ENCODE measurements at places on chromosomes 11 and 22.

GRCh38 chr22:19377565-19378343 is 53.8 kb downstream of the HIRA start:
- DNase-seq = no peak

DNA sequence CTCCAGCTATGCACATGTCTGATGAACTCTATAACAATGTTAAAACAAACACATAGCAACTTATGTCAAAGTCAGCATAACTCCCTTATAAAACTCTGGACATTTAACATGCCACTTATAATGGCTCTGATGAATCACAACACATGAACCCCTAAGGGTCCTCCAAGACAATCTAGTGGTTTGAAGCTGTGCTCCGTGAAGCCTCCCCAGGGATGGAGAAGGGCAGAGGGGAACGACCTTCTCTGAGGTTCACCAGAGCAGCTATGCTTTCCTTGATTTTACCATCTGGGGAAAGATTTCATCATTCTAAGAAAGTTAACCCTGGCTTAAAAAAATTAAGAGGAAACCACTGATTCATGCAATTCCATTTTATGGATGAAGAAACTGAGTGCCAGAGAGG is 84.4 kb downstream of the MPPED2 start:
- DNase-seq = no peak

- no peak for DNase-seq
Measured at GRCh38 chr11:74720596-74721478, 10.4 kb downstream of the CHRDL2 start.

GRCh38 chr22:29074276-29074772 is 1.5 kb downstream of the KREMEN1 start:
- DNase-seq = no peak

- DNase-seq = no peak
Measured at GRCh38 chr22:39243439-39244135, 1.2 kb downstream of the PDGFB start.

DNA sequence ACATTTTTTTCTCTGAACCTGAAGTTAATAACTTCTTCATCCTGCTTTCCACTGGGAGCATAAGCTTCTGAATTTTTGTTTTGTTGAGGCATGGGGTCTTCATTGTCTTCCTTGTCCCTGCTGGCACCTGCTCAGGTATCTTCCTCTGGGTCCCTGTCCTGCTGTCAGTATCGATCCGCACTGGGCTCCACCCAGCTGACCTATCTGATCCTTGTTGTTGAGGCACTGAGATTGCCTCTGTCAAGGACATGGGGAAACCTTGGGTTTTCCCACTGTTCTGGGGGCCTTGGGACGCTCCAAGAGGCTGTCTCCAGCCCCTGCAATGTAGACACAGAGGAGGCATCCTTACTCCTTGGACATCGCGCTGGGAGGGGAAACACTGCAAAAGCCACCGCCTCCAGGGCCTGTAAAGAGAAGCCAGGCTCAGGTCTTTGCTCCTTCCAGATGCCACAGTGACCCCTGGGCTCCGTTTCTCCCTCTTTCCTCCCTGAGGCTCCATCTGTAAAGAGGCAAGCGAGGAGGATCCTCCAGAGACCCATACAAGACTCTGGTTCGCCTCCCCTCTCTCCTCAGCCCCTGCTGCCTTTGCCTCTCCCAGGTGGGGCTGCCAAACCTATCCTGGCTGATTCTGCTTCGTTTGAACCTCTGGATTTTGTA is 8.6 kb upstream of the RBFOX2 start:
- DNase-seq = no peak

GRCh38 chr11:1401656-1402221 is 12.0 kb downstream of the BRSK2 start:
- DNase-seq = peak; percentile 46

GRCh38 chr11:34487430-34487829 is 26.2 kb downstream of the ELF5 start:
- no peak for DNase-seq

DNA sequence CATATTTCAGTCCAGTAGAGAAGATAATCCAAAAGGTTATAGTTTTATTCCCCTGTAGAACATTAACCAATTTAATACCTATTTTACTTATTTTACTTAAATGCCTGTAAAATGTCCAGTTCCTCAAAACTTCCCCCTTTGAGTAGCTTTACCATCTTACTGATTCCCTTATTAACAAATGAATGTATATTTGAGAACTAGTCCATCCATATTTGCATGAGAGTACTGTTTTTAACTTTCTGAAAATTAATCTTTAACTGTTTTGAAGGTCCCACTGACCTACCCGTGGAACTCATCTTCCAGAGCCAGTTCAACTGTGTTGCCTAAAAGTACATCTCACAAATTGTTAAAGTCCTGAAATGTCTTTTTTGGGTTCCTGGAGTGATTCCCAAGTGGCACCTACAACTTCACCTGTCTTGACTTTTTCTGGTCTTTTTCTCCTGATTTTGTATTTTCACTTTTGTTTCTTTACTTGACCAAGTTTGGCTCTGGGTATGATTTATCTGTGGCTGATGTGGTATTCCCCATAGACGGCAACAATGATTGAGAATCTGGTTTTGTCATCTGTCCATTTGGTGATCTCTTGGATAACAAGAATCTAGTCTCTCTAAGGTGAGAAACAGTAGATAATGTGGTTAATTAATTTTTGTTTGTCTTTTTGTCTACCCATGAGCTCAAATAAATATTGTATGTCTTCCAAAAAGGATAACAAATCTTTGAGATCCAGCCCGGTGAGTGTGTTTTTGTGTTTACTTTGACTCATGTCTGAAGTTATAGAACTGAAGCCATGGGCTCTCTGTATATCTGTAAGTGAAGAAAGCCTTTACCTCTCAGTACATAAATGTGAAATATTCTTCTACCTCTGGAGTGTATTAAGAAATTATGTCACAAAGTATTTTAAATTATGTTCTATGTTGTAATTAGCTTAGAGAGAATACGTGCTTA is 174.2 kb downstream of the ETS1 start:
- no peak for DNase-seq

GRCh38 chr22:42797011-42797410 is 60.1 kb downstream of the ARFGAP3 start:
- DNase-seq = no peak

GRCh38 chr22:22748297-22748743 is 103.9 kb downstream of the GGTLC2 start:
- peak; percentile 14 for DNase-seq

- peak; percentile 42 for DNase-seq
Measured at GRCh38 chr22:28019881-28020861, 101.1 kb upstream of the PITPNB start.

GRCh38 chr22:50670513-50670912 is 2.1 kb upstream of the SHANK3 start:
- no peak for DNase-seq

DNA sequence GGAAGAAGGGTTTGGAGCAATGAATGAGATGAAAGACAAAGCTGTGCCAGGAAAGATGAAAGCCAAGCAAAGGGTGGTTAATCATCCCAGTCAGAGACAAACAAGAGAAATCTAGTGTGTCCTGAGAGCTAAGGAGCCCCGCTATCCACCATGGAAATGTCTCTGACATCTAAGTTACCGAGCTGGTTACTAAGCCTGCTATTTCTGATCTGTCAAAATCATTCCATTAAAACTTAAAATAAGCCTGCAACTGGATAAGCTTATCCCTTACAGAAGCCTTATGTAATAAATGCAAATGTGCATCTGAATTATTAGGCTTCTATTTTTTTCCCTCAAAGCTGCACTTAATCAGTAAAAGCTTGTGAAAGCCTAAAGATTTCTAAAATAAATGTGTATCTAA is 22.1 kb upstream of the SESN3 start:
- DNase-seq = no peak

- no peak for DNase-seq
Measured at GRCh38 chr11:90216611-90217010, 6.2 kb downstream of the CHORDC1 start.

DNA sequence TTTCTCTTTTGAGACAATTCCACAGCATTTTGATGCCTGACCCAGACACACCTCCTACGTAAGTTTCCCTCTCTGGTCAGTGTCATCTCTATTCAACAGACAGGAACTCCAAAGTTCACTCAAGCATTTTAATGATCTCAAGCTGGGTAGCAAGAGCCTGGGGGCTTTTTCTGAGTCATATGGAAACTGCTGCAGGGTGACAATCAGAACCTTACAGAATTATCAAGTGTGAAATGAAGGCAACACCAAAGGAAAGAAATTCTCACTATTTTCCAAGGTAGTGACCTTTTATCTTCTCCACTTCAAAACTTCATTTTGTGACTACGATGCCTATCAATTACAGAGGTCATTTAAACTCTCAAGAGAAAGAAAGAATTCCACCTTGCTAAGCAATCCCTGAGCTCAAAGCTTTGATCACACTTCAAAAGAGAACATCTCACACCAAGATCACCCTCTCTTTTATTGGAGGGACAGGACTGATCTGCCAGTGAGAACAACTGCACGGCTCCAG is 229.0 kb upstream of the ZC3H12C start:
- no peak for DNase-seq

DNA sequence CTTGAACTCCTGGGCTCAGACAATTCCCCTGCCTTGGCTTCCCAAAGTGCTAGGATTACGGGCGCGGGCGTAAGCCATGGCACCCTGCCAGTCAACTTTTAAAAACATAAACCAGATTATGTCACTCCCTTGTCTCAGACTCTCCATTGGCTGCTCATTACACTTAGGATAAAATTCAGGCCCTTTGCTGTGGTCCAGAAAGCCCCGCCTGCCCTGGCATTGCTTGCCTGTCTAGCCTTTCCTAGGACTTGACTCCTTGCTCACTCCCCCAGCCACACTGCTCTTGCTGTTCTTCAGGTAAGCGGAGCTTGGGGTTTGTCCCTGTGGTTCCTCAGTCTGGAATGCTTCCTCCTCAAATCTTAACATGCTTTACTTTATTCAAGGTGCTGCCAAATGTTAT is 30.5 kb downstream of the DIXDC1 start:
- no peak for DNase-seq

DNA sequence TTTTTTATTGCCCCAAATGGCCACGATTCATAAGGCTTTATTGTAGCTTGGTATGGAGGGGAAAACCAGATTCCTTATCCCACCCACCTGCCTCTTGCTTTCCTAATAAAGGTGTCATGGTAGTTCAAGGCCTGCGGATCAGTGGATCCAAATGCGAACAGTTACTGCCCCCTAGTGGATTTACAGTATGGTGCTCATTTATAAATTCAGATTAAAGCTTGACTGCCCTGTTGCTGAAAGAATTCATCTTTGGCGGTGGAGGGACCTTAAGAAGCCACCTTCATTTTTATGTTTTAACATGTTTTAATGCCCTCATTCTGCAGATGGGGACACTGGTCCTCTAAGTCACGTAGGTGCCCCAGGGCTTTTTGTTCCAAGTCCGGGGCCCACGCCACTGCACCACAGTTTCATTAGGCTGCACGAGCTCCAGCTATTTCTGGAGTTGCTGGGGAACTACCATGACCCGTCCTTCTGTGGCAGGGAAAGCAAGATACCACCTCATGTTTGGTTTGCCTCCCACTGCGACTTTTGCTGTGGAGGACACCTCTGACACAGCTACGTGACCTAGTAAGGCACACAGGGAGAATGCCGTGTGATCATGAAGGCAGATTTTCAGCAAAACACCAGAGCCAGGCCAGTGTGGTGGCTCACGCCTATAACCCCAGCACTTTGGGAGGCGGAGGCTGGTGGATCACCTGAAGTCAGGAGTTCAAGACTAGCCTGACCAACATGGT is 15.6 kb upstream of the INCENP start:
- no peak for DNase-seq

- DNase-seq = no peak
Measured at GRCh38 chr11:116928102-116928777, 90.8 kb upstream of the APOA1 start.

- DNase-seq = no peak
Measured at GRCh38 chr22:49833340-49834007, 5.8 kb upstream of the BRD1 start.

DNA sequence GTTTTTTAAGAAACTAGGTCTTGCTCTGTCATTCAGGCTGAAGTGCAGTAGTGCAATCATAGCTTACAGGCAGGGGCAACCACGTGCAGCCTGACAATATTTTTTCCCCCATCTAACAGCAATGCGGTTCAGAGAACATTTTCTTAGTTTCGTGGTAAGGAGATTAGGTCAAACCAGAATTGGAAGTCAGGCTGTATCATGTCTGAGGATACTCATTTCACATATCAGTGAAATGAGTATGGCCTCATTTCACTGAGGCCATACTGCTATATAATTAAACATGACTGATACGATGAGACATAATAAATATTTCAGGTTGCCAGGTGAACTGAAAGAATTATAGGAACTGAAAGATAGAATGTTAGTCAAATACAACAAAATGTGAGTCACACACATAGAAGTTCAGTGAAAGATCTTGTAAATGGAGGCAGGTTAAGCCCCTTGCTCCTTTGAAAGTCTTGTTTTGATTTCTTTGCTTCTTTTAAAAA is 32.5 kb upstream of the IZUMO1R start:
- no peak for DNase-seq

DNA sequence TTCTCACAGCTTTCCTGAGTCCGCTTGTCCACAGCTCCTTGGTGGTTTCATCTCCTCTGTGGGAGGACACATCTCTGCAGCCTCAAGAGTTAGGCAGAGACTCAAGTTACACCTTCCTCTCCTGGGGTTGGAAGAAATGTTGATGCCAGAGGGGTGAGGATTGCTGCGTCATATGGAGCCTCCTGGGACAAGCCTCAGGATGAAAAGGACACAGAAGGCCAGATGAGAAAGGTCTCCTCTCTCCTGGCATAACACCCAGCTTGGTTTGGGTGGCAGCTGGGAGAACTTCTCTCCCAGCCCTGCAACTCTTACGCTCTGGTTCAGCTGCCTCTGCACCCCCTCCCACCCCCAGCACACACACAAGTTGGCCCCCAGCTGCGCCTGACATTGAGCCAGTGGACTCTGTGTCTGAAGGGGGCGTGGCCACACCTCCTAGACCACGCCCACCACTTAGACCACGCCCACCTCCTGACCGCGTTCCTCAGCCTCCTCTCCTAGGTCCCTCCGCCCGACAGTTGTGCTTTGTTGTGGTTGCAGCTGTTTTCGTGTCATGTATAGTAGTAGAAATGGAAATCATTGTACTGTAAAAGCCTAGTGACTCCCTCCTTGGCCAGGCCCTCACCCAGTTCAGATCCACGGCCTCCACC is 11.7 kb downstream of the RASD2 start:
- peak; percentile 78 for DNase-seq

GRCh38 chr11:38254913-38255312 is 1656.9 kb upstream of the RAG2 start:
- DNase-seq = no peak

GRCh38 chr11:70314730-70315129 is 44.2 kb downstream of the PPFIA1 start:
- no peak for DNase-seq

DNA sequence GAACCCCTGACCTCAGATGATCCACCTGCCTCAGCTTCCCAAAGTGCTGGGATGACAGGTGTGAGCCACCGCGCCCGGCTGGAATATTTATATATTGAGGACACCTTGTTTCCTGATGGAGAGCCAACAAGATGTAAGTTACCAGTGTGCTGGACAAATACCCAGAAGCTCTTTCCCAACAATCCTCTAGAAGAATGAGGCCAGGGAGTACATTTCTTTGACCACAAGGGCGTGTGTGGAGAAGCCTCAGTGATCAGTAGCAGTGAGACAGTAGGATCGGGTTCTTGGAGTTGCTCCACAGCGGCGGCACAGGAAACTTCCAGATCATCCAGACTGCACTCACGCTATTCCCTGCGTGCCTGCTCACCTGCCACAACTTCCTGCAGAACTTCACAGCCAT is 10.3 kb upstream of the POLA2 start:
- no peak for DNase-seq
